ENCODE measurements at places on chromosomes 11 and 22. TPM values are rescaled to one million over a fixed set of nuclear protein-coding genes. Genes with fewer than 3 reads are reported as not detected.

The SSTR3 gene
- total RNA-seq, result 0.16 TPM

The MRGPRX4 gene
- total RNA-seq, result not detected

The MS4A15 gene
- not detected for total RNA-seq

The PATE2 gene
- total RNA-seq, result not detected

The EHF gene
- 1.4 TPM for total RNA-seq

The CRYBB2 gene
- total RNA-seq, result not detected

The MMP12 gene
- total RNA-seq, result 2.8 TPM

The RASL10A gene
- total RNA-seq, result not detected

The FBLN1 gene
- 957 TPM for total RNA-seq

The INS gene
- not detected for total RNA-seq

The CDC42EP1 gene
- total RNA-seq, result 4.1 TPM

The C11orf65 gene
- total RNA-seq, result 1.6 TPM

The TRIM48 gene
- total RNA-seq, result not detected

The MMP13 gene
- not detected for total RNA-seq

The CRYBB3 gene
- total RNA-seq, result not detected

The CHRM1 gene
- 0.09 TPM for total RNA-seq

The CYB5R2 gene
- total RNA-seq, result 4.4 TPM

The PHLDA2 gene
- 0.52 TPM for total RNA-seq

The IGLL1 gene
- not detected for total RNA-seq

The ADAMTS8 gene
- total RNA-seq, result 0.32 TPM

The ABTB2 gene
- 3.8 TPM for total RNA-seq

The CDC42EP2 gene
- 33.7 TPM for total RNA-seq

The SPDYC gene
- not detected for total RNA-seq

The PARVA gene
- total RNA-seq, result 21.0 TPM

The BTBD18 gene
- not detected for total RNA-seq

The NCR3LG1 gene
- total RNA-seq, result 2.2 TPM

The CDC42BPG gene
- 0.16 TPM for total RNA-seq

The GLYATL1 gene
- 0.17 TPM for total RNA-seq

The OR4C13 gene
- not detected for total RNA-seq

The ABCG4 gene
- 0.09 TPM for total RNA-seq

The SCT gene
- 0.43 TPM for total RNA-seq

The MUC5B gene
- not detected for total RNA-seq

The OR52N4 gene
- total RNA-seq, result not detected

The PDGFB gene
- 0.16 TPM for total RNA-seq

The RIN1 gene
- 28.7 TPM for total RNA-seq

The COMMD9 gene
- 20.3 TPM for total RNA-seq

The HEPHL1 gene
- not detected for total RNA-seq

The EXT2 gene
- total RNA-seq, result 132 TPM

The LRRC10B gene
- not detected for total RNA-seq

The USP47 gene
- total RNA-seq, result 65.9 TPM

The OR52A1 gene
- not detected for total RNA-seq

The MRGPRE gene
- total RNA-seq, result not detected

The SF1 gene
- total RNA-seq, result 58.8 TPM

The TSPAN32 gene
- 0.47 TPM for total RNA-seq

The SEC14L6 gene
- total RNA-seq, result 0.16 TPM

The TRIM22 gene
- 151 TPM for total RNA-seq

The LRRC74B gene
- total RNA-seq, result under 0.01 TPM

The TMEM151A gene
- 0.09 TPM for total RNA-seq

The CARD18 gene
- total RNA-seq, result not detected

The RASSF10 gene
- not detected for total RNA-seq

The LDHAL6A gene
- not detected for total RNA-seq

The PRAME gene
- not detected for total RNA-seq

The PRRG4 gene
- not detected for total RNA-seq
